Kidney tubule cell (primary cell): ENCODE measurements at places on chromosomes 3 and 15.
A peak's percentile ranks its signal among the peaks of the same experiment; 100 is the strongest.

GRCh38 chr3:5264896-5265770, 77.6 kb downstream of the EDEM1 start:
- peak; percentile 75 for DNase-seq

- no peak for DNase-seq
Measured at GRCh38 chr3:127964053-127964452, 49.0 kb downstream of the KBTBD12 start.

GRCh38 chr15:86231864-86232721, 152.4 kb downstream of the AGBL1 start:
- DNase-seq: peak; percentile 17

- DNase-seq: no peak
Measured at GRCh38 chr15:26804063-26804804, 31.4 kb upstream of the GABRB3 start.

- DNase-seq: no peak
Measured at GRCh38 chr3:195103623-195104022, 167.3 kb downstream of the XXYLT1 start.

DNA sequence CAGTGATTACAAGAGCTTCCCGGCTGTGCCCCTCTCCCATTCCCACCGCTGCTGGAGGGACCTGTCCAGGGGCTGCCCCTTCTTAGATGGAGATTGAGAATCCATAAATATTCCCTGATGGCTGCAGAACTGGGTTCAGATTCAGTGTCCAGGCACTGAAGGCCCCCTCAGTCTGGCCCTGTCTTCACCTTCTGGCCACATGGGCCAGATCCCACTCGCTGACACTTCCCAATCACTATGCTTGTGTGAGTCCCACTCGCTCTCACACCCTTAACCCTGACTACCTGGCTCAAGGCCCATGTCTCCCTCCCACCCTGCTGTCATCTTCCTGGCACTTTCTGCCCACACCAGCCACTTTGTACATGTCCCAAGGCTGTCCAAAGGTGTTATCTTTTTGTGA, 15.5 kb upstream of the MRPS22 start:
- no peak for DNase-seq

- peak; percentile 66 for DNase-seq
Measured at GRCh38 chr3:150761831-150762661, 923 bp downstream of the SIAH2 start.
